ENCODE measurements at places on chromosomes 4 and X. TPM values are rescaled to one million over a fixed set of nuclear protein-coding genes. Genes with fewer than 3 reads are reported as not detected.
A peak's percentile ranks its signal among the peaks of the same experiment; 100 is the strongest.

DNA sequence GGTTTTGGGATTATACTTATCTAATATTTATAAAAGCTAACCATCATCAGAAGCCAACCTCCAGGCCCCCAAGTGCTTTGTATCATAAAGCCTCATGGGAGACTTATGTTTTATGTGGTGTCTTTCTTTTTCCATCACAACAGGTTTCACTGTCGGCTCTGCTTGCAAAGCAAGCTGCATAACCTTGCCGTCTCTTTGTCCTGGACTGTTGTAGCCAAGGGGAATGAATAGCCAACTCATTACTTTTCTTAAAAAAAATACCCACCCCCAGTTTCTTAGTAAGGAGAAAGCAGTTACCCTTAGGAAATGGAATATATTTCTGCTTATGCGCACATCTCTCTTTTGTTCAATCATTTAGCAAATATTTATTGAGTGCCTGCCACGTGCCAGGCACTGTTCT is 40.7 kb downstream of the FAM184B start:
- no peaks in the 10 kb centered on the region for H3K36me3 ChIP-seq
- H3K27ac ChIP-seq: no peak overlapping the region
- no peaks in the 10 kb centered on the region for H3K27me3 ChIP-seq
- DNase-seq: no peak
- H3K4me3 ChIP-seq: no peak overlapping the region

- no peaks in the 10 kb centered on the region for H3K36me3 ChIP-seq
- no peak for DNase-seq
- no peaks in the 10 kb centered on the region for H3K27me3 ChIP-seq
- H3K27ac ChIP-seq: no peak overlapping the region
- no peaks in the 10 kb centered on the region for H3K4me1 ChIP-seq
- no peak overlapping the region for H3K4me3 ChIP-seq
These were observed 542.3 kb upstream of the GRIA3 start for GRCh38 chrX:122641826-122642225.

GRCh38 chrX:22748093-22748999 is 251.4 kb upstream of the DDX53 start:
- no peak overlapping the region for H3K4me3 ChIP-seq
- no peaks in the 10 kb centered on the region for H3K4me1 ChIP-seq
- H3K36me3 ChIP-seq: no peaks in the 10 kb centered on the region
- DNase-seq: peak; percentile 44

DNA sequence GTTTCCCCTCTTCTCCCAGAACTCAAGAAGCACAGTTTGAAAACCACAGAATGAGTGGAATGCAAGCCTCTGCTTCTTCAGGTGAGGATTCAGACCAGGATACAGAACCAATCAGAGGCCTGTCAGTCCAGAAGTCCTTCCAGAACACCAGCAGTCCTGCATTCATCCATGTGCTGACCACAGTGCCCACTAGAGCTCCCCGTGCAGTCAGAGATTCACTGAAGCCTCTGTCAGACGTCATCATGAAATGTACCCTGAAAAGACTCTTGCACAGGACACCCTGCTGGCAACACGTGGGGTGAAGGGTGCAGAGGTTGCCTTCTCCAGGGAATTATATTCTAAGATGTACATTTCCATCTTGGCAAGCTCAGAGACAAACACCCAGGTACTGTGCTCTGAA is 75.9 kb upstream of the LSM6 start:
- no peaks in the 10 kb centered on the region for H3K4me1 ChIP-seq
- DNase-seq: no peak
- H3K27ac ChIP-seq: no peak overlapping the region

DNA sequence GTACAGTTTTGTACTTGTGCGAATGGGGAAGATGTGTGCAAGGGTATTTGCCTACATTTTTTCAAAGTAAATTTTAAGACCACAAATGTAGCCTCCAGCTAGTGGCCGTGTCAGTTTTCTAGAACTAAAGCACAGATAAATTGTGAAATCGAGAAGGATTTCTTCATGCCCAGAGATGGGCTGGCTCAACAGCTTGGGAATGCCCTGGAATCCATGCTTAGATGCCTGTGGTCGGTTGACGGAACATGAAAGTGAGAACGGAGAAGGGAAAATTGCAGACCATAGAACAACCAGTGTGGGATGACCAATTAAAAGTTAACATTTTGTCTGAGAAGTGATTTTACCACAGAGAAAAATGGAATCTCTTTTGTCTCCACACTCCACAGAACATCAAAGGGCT is 73.2 kb upstream of the VCX2 start:
- DNase-seq: no peak
- no peak overlapping the region for H3K4me3 ChIP-seq
- H3K27me3 ChIP-seq: no peaks in the 10 kb centered on the region
- H3K4me1 ChIP-seq: no peaks in the 10 kb centered on the region

GRCh38 chr4:52838729-52839586 is 23.2 kb upstream of the RASL11B start:
- no peaks in the 10 kb centered on the region for H3K4me1 ChIP-seq
- no peaks in the 10 kb centered on the region for H3K36me3 ChIP-seq

GRCh38 chr4:133147286-133147821 is 1.7 kb upstream of the PCDH10 start:
- no peaks in the 10 kb centered on the region for H3K4me1 ChIP-seq
- no peak overlapping the region for H3K4me3 ChIP-seq
- H3K27ac ChIP-seq: no peak overlapping the region
- H3K36me3 ChIP-seq: no peaks in the 10 kb centered on the region
- peaks cover 11% of the 10 kb centered on the region for H3K27me3 ChIP-seq

GRCh38 chrX:119826399-119826959 is 26.3 kb downstream of the UPF3B start:
- peaks cover 8% of the 10 kb centered on the region for H3K36me3 ChIP-seq
- peaks cover 4% of the 10 kb centered on the region for H3K4me1 ChIP-seq
- no peak overlapping the region for H3K27ac ChIP-seq
- H3K27me3 ChIP-seq: no peaks in the 10 kb centered on the region
- DNase-seq: peak; percentile 32

- no peaks in the 10 kb centered on the region for H3K27me3 ChIP-seq
- no peak for DNase-seq
- peak overlapping the region; percentile 69 for H3K4me3 ChIP-seq
- H3K4me1 ChIP-seq: peaks cover 16% of the 10 kb centered on the region
- H3K36me3 ChIP-seq: no peaks in the 10 kb centered on the region
These were observed 63.1 kb downstream of the SLC10A7 start for GRCh38 chr4:146458594-146458993.

- H3K36me3 ChIP-seq: no peaks in the 10 kb centered on the region
- no peak overlapping the region for H3K27ac ChIP-seq
- no peak overlapping the region for H3K4me3 ChIP-seq
- H3K4me1 ChIP-seq: no peaks in the 10 kb centered on the region
These were observed 1.4 kb downstream of the ADGRA3 start for GRCh38 chr4:22514481-22514880.

DNA sequence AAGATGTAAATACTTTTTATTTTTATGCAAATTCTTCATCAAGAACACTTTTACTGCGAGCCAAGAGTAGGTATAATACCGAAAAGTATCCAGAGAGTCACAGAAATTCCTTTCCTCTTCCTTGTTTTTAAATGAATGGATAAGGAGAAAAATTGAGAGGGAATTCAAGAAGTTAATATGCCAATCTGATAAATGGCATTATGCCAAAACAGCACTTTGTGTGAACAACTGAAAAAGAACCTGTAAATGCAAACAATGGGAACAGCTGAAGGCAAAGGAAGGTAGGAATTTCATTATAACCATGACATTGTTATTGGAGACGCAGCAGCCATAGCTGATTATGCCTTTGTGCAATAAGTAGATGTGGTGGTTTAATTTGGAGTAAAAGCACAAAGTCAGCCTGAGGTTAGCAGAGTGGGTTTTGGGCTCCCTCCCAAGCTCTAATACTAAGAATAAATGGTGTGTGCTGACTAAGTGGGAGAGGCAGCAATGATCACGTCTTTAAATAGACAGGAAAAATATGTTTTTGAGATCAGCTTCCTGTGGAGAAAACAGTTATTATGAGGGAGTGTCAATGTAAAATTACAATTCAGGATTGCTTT is 209.8 kb upstream of the NDST4 start:
- H3K27me3 ChIP-seq: no peaks in the 10 kb centered on the region
- H3K4me1 ChIP-seq: no peaks in the 10 kb centered on the region
- no peak overlapping the region for H3K27ac ChIP-seq
- DNase-seq: no peak

- H3K4me1 ChIP-seq: no peaks in the 10 kb centered on the region
- H3K4me3 ChIP-seq: no peak overlapping the region
- H3K27ac ChIP-seq: no peak overlapping the region
- H3K36me3 ChIP-seq: no peaks in the 10 kb centered on the region
- peaks cover 17% of the 10 kb centered on the region for H3K27me3 ChIP-seq
- DNase-seq: no peak
These were observed 2185.9 kb upstream of the TENM3 start for GRCh38 chr4:180057299-180057721.

DNA sequence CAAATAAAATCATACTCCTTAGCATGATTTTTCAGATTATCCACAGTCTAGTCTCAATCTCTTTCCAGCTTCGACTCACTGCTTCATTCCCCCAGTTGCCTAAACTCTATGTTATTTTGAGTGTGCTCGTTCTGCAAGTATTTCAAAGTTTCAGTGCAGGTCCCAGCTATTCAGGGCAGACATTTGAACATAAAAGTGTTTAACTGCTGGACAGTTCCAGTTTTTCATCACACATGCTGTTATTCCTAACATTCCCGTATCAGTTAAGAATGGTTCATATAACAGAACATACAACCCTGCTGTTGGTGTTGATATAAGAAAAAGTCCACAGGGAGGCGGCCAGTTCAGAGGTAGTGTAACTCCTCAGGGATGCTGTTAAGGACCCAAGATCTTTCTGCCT is 113.3 kb downstream of the SLIT2 start:
- no peak overlapping the region for H3K4me3 ChIP-seq
- DNase-seq: no peak
- H3K27ac ChIP-seq: no peak overlapping the region
- no peaks in the 10 kb centered on the region for H3K4me1 ChIP-seq

DNA sequence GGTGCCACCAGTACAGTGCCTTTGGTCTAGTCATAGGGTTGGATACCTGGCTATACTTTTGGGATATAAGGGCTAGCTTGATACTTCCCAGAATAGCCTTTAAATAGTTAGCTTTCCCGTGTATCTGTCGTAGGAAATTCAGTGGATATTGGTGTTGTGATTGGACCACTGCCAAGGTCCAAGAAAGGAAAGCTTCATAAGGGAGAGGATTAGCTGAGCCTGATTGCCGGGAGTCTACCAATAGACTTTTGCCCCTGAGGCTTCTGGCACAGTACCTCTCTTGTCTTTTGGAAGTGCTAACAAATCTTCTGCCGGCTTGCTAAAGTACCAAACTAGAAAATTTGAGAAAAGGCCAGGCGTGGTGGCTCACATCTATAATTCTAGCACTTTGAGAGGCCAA is 350.6 kb downstream of the CHIC1 start:
- DNase-seq: no peak
- H3K36me3 ChIP-seq: no peaks in the 10 kb centered on the region
- H3K27ac ChIP-seq: no peak overlapping the region
- H3K4me3 ChIP-seq: no peak overlapping the region
- H3K4me1 ChIP-seq: no peaks in the 10 kb centered on the region

- no peak for DNase-seq
- no peaks in the 10 kb centered on the region for H3K36me3 ChIP-seq
- peaks cover 3% of the 10 kb centered on the region for H3K27me3 ChIP-seq
- no peak overlapping the region for H3K4me3 ChIP-seq
These were observed 47.7 kb upstream of the SYTL5 start for GRCh38 chrX:37958525-37959211.

DNA sequence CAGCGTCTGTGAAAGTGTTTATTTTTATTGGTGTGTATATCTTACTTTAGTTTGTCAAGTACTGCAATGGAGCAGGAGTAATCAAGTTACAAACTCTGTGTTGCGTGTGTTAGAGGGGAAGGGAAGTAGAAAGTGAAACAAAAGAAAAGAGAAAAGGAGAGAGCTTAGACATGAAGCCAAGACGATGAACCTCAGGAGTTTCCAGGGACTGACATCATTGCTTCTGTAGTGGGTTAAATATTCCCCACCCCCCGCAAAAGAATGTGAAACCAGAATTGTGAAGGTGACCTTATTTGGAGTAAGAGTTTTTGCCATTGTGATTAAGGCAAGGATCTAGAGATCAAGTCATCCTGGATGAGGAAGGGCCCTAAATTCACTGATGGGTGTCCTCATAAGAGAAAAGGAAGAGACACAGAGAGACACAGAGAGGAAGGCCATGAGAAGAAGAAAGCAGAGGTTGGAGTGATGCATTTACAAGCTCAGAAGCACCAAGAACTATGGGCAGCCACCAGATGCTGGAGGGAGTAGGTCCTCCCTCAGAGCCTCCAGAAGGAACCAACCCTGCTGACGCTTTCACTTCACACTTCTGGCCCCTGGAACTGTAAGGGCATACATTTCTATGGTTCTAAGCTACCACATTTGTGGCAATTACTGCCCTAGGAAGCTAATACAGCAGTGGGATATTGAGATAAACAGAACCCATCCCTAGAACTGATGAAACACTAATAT is 173.6 kb upstream of the SFRP2 start:
- H3K36me3 ChIP-seq: no peaks in the 10 kb centered on the region
- no peak overlapping the region for H3K4me3 ChIP-seq
- peak; percentile 34 for DNase-seq
- H3K27ac ChIP-seq: no peak overlapping the region
- no peaks in the 10 kb centered on the region for H3K4me1 ChIP-seq
- no peaks in the 10 kb centered on the region for H3K27me3 ChIP-seq

GRCh38 chr4:138639018-138639741 is 376.4 kb upstream of the NOCT start:
- H3K27ac ChIP-seq: no peak overlapping the region
- H3K27me3 ChIP-seq: no peaks in the 10 kb centered on the region
- DNase-seq: no peak
- H3K4me3 ChIP-seq: no peak overlapping the region
- no peaks in the 10 kb centered on the region for H3K36me3 ChIP-seq

- H3K4me3 ChIP-seq: no peak overlapping the region
- DNase-seq: no peak
- no peak overlapping the region for H3K27ac ChIP-seq
These were observed 12.5 kb downstream of the ZBTB33 start for GRCh38 chrX:120262859-120263708.

GRCh38 chr4:24373704-24374103 is 210.7 kb downstream of the DHX15 start:
- no peaks in the 10 kb centered on the region for H3K36me3 ChIP-seq
- no peak for DNase-seq
- no peaks in the 10 kb centered on the region for H3K4me1 ChIP-seq
- no peak overlapping the region for H3K27ac ChIP-seq
- H3K27me3 ChIP-seq: no peaks in the 10 kb centered on the region

MTNR1A gene
- not detected for polyA plus RNA-seq

NPY1R gene
- not detected for polyA plus RNA-seq

IL9R gene
- 1.3 TPM for polyA plus RNA-seq

IGSF1 gene
- not detected for polyA plus RNA-seq

FGF5 gene
- polyA plus RNA-seq: not detected

CNOT6L gene
- 48.1 TPM for polyA plus RNA-seq

CT83 gene
- polyA plus RNA-seq: not detected

H2BW1 gene
- polyA plus RNA-seq: not detected

DUX4 gene
- polyA plus RNA-seq: not detected

Measured in CD4-positive, CD25-positive, alpha-beta regulatory T cell (primary cell).